ENCODE measurements at places on chromosomes 5 and 9.

DNA sequence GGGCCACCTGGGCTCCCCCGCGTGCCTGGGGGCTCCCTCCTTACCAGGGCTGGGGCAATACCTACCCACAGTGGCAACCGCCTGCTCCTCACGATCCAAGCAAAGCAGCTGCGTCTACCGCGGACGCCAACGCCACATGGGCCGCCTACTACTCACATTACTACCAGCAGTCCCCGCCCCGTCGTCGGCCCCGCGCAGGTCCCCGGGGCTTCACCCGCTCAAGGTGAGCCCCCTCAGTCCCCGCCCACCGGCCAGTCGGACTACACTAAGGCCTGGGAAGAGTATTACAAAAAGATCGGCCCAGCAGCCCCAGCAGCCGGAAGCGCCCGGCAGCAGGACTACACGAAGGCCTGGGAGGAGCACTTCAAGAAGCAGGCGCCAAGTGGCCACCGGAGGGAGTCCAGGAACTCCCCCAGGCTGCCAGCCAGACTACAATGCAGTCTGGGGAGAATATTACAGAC lies 106.0 kb upstream of the MTAP start:
- DNase-seq: no peak

DNA sequence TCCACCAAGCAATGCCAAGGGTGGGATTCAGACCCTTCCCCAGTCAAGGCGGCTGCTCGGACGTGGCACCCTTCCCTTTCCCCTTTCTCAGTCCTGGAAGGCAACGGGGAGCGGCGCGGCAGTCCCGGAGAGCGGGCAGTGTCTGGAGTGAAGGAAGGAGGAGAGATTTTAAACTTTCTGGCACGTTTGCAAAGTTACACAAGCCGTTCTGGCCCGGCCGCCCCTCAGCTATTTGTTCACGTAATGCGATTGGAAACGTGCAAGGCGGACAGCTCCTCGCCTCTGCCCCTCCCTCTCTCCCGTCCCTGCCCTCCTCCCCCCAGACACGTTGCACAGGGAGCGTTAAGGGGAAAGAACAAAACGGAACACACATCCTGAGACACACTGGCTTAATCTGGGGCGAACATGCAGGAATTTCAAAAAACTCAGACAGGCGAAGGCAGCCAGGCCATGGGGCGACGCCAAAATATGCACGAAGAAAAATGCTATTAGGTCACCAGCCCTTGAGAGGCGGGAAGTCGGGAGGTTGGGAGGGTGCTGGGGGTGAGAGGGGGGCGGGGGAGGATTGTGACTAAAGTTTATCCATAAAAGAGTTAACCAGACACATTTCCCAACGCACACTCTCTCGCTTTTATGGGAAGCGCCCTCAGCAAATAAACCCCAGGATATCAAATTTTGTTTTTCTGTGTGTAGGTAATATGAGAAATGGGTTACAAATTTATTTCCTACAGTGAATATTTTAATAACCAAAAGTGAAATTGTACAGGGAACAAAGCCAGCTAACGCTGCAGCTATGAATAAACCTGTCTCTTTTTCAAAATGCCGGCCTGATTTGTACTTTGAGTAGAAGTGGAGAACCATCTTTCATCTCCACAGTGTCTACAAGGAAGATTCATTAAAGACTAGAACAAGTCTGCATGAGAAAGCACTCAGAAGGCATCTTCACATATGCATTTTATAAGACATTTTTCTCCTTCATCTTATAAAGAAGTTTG lies at the start of gene LOX:
Gene LOX, minus strand, starts transcription at position 144 of the 995 bp plus-strand sequence. CDS start 274 bp downstream, outside the sequence.
- no peak for DNase-seq

DNA sequence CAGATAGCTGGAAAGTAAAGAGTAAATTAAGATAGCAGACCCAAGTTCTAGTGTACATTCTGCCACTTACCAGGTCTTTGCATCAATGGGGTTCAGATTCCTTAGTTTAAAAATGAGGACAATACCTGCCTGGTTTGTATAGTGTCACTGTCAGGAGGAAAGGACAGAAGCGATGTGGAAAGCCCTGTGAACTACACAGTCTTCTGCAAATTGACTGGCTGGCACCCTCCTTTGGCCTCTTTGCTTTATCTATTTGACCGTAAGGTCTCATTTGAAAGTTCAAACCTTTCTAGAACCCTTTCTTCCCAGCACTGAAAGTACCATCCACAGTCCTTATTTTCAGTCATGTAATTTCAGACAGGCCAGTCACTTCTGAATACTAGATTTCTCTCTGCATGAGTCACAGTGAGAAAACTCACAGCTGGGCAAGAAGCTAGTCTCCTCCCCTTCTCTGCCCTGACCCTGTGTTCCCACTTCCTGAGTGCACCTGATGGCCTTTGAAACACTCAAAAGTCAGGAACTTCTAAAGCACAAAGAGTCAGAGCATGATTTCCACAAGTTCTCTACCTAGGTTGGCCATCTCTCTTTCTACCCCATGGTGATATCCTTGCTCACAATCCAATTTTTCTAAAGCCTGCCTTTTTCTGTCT lies 91.3 kb upstream of the RASEF start:
- no peak for DNase-seq

- no peak for DNase-seq
Observed at GRCh38 chr5:71582945-71583584, 4.1 kb upstream of the MCCC2 start.

- no peak for DNase-seq
Observed at GRCh38 chr5:117888688-117889087, 1099.7 kb downstream of the DTWD2 start.

- no peak for DNase-seq
Observed at GRCh38 chr9:127166651-127167524, 44.5 kb upstream of the ANGPTL2 start.
